ENCODE measurements at places on chromosomes 12 and 14.

GRCh38 chr12:53729644-53730043 lies 2.4 kb upstream of the CALCOCO1 start:
- H3K4me3 ChIP-seq, result no peak overlapping the region
- H3K27ac ChIP-seq, result no peak overlapping the region

DNA sequence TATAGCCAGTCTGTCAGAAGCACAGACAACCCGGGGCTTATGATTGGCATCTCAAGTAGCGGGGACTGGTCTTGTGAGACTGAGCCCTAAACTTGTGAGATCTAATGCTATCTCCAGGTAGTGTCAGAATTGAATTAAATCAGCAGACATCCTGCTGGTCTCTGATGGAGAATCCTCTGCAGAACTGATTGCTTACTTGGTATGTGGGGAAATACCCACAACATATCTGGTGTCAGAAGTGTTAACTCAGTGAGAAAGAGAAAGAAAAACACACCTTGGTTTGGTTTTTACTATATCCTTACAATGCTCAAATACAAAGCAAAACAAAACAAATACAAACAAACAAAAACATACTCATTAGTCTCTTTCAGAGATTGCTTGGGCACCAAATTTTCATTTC lies 10.0 kb downstream of the SEL1L start:
- H3K27me3 ChIP-seq, result no peaks in the 10 kb centered on the region
- no peak overlapping the region for H3K4me3 ChIP-seq
- no peaks in the 10 kb centered on the region for H3K36me3 ChIP-seq
- DNase-seq, result no peak

GRCh38 chr12:107306141-107306659 lies 212.9 kb upstream of the CRY1 start:
- no peaks in the 10 kb centered on the region for H3K27me3 ChIP-seq
- H3K27ac ChIP-seq, result no peak overlapping the region
- peaks cover 5% of the 10 kb centered on the region for H3K4me1 ChIP-seq
- no peak overlapping the region for H3K4me3 ChIP-seq

DNA sequence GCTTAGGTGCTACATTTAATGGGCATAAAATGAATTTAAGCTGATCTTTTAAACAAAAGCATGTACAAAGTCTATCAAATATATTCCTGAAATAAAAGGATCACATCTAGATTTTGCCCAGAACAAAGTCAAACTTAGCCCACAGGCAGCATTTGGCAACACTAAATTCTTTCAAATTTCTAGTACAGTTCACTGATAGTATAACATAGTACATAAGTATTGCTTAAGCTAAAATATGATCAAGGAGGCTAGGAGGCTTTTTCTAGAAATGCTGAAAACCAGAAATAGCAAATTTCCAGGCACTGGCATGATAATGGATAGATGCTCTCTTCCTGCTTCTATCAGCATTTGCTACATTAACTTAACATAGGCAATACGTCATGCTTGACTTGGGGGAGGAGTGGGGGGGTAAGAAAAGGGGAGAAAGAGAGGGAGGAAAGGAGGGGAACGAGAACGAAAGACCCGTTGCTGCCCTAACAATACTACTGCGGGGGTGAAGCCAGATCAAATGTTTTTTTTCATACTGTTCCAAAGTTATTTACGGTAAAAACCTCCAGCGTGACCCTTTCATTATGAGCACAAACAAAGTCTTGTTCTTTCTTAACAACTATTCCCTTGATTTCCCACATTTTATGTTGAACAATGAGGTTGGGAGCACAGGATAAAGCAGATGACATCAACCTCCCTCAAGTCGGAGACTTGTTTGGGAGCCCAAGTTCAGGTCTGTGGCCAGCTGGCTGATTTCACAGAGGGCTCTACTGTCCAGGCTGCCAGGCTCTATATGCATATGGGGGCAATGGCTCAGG lies 10.6 kb downstream of the TMED10 start:
- no peak for DNase-seq
- H3K4me1 ChIP-seq, result no peaks in the 10 kb centered on the region
- no peaks in the 10 kb centered on the region for H3K36me3 ChIP-seq
- H3K4me3 ChIP-seq, result no peak overlapping the region

DNA sequence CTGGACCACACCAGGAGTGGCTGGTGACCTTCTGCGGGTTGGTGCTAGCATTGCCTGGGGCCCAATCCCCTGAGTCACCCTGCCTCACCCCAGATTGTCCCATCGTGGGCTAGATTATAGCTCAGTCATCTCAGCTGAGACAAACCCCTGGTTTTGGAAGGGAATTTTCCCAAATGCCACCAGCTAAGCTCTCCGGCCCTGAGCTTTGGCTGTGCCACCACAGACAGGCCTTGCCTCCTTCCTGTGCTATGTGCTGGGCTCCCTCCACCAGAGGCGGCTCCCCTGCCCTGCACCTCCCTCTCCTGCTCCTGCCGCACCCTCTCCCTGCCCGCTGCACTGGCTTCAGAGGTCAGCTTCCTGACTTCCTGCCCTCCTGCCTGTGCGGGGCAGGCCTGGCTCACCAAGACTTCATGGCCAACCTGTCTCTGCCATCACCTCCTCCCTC lies 196.3 kb downstream of the TSPAN9 start:
- H3K36me3 ChIP-seq, result no peaks in the 10 kb centered on the region
- H3K27me3 ChIP-seq, result no peaks in the 10 kb centered on the region
- peaks cover 5% of the 10 kb centered on the region for H3K4me1 ChIP-seq
- H3K27ac ChIP-seq, result no peak overlapping the region
- H3K4me3 ChIP-seq, result no peak overlapping the region
- no peak for DNase-seq

GRCh38 chr12:28602786-28603185 lies 412.5 kb downstream of the CCDC91 start:
- H3K4me1 ChIP-seq, result no peaks in the 10 kb centered on the region
- H3K4me3 ChIP-seq, result no peak overlapping the region
- H3K36me3 ChIP-seq, result no peaks in the 10 kb centered on the region
- no peak overlapping the region for H3K27ac ChIP-seq
- DNase-seq, result no peak

DNA sequence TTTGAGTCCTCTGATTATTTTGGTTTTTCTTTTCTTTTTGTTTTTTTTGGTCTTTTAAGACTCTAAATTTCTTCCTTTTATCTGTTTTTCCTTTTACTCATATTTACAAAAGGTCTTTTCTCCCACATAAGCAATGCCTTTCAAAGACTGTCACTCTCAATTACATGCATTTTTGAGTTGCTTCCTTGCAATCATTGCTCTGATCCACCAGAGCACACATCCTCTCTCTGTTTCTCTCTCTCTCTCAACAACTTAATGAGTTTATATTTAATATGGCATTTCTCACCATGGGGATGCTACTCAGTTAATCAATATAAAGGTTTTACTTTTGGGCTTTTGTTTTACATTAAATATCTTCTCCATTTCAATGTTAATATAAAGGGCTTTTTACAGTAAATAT lies 62.7 kb upstream of the OR10AD1 start:
- no peak overlapping the region for H3K27ac ChIP-seq
- DNase-seq, result no peak
- no peaks in the 10 kb centered on the region for H3K27me3 ChIP-seq
